Cerebellar nuclear complex (tissue), 1 donor: ENCODE measurements at places on chromosomes 1 and 21.

DNA sequence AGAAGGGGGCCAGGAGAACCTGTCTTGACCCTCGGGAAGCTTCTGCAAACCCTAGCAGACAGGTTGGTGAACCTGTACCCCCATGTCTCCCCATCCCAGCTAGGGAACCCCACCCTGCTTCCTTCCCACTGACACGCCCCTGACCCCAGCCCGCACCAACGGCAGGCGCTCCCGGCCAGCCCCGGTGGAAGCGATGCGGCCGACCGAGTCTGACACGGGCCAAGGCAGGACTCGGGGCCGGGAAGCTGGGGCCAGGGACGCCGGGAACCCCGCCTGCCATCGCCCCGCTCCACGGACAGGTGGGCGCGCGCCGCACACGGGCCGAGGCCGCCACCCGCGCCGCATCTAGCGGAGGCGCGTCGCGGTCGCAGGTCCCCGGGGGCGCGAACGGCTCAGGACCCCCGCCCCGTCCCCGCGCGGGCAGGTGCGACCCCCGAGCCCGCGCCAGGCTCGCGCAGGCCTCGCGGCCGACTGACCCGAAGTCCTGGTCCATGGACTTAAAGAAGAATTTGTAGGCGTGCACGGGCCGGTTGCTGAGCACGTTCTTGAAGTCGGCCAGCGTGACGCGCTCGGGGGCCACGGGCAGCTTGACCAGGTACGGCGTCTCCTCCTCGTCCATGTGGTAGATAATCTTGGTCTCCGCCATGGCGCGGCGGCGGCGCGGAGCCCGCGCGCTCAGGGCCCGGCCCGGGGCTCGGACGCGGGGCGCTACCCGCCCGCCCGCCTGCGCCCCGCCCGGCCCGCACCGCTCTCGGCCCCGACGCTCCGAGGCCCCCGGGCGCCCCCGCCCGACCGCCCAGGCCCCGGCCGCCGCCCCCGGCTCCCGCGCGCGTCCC is 580 bp downstream of the DVL1 start:
- no peak for DNase-seq

- no peak for DNase-seq
Observed at GRCh38 chr1:65840683-65841082, 48.0 kb downstream of the PDE4B start.

- no peak for DNase-seq
Observed at GRCh38 chr1:33897092-33897725, 33.3 kb downstream of the HMGB4 start.

GRCh38 chr1:182217071-182217470 is 155.6 kb upstream of the ZNF648 start:
- DNase-seq, result no peak

DNA sequence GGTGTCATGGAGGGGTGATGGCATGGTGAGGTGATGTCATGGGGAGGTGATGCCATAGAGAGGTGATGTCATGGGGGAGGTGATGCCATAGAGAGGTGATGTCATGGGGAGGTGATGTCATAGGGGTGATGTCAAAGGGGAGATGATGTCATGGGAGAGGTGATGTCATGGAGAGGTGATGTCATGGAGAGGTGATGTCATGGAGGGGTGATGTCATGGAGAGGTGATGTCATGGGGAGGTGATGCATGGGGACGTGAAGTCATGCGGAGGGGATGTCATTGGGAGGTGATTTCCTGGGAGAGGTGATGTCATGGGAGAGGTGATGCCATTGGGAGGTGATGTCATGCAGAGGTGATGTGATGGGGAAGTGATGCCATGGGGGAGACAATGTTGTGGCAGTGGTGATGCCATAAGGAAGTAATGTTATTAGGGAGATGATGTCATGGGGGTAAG is 92.1 kb upstream of the C1orf174 start:
- no peak for DNase-seq

DNA sequence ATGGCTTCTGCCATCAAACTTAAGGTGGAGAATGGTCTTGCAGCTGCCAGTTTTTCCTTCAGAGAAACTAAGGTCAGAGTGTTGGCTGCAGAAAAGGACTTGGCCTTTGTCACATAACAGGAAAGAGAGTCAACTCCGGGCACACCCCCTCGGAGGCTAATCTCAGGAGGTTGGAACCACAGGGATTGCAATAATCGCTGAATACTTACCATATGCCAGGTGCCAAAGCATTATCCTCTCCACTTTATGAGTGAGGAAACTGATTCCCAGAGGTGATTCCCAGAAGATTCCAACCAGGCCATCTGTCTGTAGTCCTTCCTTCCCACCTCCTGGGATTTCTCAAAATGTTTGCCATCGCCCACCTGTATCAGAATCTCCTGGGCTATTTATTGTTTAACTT is 54.0 kb downstream of the LACTBL1 start:
- no peak for DNase-seq

- no peak for DNase-seq
Observed at GRCh38 chr1:203278885-203279406, 26.4 kb upstream of the BTG2 start.

GRCh38 chr1:63330331-63330916 is 8.1 kb downstream of the FOXD3 start:
- DNase-seq, result no peak

- DNase-seq, result no peak
Observed at GRCh38 chr1:30888391-30888790, 20.2 kb downstream of the SDC3 start.

GRCh38 chr1:88224906-88225305 is 459.2 kb upstream of the PKN2 start:
- no peak for DNase-seq

DNA sequence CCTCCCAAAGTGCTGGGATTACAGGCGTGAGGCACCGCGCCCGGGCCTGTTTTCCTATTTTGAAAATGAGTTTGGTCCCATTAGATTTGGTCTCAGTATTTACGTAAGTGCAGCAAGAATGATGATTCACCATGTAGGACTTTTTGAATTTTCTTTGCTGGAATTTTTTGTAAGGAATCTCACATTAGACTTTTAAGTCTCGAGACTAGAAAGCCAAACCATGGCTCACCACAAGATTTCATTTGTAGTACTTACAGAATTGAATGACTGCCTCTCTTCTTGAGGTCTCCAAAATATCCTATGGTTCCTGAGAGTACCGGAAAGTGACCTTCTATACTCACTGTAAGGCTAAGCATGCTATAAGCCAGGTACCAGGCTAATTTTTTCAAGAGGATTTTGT is 325 bp downstream of the OR14A2 start:
- DNase-seq, result no peak

DNA sequence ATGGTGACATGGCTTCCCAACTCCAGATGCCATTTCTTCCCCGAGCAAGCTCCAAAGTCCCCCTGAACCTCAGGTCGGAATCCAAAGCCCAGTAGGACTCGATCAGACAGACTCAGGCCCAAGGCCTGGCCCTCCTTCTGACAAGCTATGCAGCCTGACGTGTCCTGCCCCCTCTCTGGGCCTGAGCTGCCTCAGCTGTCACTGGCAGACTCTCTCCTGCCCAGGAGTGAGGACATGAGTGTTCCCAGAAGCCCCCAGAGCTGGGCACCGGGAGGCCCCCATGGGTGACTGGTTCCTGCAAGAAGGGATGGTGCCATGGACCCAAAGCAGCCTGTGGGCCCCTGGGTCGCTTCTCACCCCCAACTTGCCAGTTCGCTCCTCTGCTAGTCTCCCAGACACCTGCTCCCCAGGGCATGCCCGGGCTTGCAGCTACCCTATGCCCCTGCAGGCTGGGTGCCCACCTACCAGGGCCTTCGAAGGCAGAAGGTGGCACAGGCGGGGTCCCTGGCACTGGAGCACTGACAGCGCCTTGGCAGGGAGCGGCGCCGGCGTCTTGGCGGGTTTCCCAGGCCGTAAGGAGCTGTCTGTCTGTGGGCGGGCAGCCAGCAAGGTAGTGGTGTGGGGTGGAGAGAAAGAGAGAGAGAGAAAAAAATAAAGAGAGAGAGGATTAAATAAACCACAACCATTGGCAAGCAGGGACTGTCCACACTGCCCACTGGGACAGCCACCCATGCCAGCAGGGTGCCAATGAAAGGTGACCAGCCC is 2.3 kb downstream of the EDN2 start:
- peak; percentile 40 for DNase-seq

DNA sequence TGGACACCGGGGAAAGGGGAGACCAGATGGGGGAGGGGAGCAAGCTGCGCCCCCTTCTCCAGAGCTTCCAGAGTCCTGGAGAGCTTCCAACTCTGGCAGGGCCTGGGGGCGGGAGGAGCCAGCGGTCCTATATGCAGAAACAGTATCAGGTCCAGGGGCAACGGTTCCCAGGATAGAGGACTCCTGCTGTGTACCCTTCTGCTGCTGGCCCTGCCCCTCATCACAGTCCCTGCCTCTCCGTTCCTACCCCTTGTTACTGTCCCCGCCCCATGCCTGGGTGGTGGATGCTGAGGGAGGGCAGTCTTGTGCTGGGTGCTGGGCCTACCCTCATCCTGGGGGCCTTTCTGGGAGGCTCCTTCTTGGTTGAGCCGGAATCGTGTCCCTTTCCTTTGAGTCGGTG is 19.2 kb upstream of the PEX10 start:
- DNase-seq, result no peak

DNA sequence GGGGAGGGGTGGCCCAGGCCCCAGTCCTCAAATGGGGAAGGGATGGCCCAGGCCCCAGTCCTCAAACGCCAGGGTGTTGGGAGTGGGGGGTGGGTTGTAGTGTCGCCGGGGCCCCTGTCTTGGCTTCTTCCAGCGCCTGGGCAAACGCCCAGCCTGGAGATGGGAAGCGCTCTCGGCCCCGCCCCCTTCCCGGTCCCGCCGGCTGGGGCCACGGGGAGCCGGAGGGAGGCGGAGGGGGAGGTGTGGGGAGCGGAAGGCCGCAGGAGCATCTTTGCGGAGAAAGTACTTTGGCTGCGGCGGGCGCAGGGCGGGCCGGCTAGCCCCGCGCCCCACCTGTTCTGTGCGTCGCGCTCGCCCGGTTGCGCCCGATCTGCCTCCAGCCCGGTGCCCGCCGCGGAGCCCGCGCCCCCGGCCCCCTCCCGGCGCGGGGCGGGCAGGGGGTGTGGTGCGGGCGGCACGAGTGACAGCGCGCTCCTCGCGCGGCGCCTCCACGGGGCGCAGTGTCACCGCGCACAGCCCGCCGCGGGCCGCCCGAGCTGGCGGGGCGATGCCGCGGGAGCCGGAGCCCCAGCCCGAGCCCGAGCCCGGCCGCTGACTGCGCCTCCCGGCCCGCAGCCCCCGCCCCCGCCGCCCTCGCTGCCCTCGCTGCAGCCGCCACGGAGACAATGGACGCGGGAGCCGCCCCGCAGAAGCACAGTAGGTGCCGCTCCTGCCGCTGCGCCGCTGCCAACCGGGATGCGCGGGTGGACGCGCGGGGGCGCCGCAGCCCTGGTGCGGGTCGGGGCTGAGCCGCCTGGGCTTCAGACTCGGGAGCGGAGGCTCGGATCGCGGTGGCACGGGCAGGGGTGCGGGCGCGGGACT is 31.1 kb upstream of the PEX10 start:
- no peak for DNase-seq

DNA sequence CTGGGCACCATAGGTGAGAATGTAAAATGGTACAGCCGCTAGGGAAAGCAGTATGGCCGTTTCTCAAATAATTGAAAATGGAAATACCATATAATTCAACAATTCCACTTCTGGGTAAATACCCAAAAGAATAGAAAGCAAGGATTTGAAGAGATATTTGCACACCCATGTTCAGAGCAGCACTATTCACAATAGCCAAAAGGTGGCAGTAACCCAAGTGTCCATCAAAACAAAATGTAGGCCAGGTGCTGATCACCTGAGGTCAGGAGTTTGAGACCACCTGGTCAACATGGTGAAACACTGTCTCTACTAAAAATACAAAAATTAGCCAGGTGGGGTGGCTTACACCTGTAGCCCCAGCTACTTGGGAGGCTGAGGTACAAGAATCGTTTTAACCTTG is 62.1 kb downstream of the OLIG1 start:
- DNase-seq, result no peak

GRCh38 chr1:171898941-171899340 is 57.6 kb downstream of the DNM3 start:
- no peak for DNase-seq

DNA sequence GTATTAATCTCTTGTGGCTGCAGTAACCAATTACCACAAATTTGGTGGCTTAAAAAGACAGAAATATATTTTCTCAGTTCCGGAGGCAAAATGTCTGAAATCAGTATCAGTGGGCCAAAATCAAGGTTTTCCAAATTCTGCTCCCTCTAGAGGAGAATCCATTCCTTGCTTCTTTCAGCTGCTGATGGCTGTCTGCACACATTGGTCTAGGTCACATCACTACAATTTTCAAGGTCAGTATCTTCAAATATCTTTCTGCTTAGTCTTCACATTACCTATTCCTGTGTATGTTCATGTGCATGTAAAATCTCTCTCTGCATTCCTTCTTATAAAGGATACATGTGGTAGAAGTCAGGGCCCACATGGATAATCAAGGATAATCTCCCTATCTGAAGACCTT is 999.4 kb downstream of the KCNT2 start:
- DNase-seq, result no peak

- DNase-seq, result no peak
Observed at GRCh38 chr1:233025157-233025556, 74.7 kb downstream of the NTPCR start.

- no peak for DNase-seq
Observed at GRCh38 chr1:201649761-201650622, 111.1 kb downstream of the NAV1 start.

DNA sequence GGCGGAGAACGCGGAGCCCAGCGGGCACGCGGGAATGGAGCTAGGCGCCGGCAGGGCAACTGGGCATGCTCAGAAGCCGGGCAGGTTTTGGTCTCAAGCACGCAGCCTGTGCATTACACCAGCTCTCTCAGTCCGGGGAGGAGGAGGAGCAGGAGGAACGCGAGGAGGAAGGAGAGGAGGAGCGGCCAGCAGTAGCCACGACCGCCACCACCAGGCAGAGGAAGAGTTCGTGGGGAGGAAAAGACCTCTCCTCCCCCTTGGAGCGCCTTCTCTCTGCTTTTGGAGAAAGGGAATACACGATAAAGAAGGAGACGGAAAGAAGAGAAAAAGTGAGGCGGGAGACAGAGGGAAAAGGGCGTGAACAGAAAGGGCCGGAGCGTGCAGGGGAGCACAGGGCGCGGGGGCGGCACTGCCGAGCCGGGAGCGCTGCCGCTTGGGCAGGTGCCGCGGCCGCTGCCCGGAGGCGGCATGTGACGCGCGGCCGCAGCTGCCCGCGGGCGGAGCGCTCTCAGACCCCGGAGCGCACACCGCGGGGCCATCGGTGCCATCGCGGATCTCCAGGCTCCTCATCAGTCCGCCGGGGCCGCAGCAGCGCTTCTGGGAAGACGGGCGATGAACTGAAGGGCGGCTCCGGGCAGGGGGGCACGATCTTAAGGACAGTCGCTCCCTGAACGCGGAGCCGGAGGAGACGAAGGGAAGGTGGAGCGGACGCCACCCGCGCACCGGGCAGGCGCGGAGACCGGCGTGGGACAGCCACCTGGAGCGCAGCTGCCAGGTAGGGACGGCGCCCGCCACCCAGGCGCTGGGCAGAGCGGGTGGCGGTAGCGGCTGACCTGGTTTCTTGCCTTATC is at the start of gene CHRM3:
Gene CHRM3, plus strand, starts transcription at position 116 of the 851 bp plus-strand sequence. CDS start 520,884 bp downstream, outside the sequence.
- DNase-seq, result no peak

DNA sequence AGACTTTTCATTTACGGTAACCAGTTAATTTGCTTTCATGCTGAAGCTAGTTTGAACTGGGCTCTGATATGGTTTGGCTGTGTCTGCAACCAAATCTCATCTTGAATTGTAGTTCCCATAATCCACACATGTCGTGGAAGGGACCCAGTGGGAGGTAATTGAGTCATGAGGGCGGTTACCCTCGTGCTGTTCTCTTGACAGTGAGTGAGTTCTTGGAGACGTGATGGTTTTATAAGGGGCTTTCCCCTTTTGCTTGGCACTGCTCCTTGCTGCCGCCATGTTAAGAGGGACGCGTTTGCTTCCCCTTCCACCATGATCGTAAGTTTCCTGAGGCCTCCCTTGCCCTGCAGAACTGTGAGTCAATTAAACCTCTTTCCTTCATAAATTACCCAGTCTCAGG is 10.3 kb upstream of the FHAD1 start:
- no peak for DNase-seq
